ENCODE measurements at places on chromosomes 16 and 17.
A peak's percentile ranks its signal among the peaks of the same experiment; 100 is the strongest.

- no peak for DNase-seq
Measured at GRCh38 chr16:68351991-68352431, 41.2 kb downstream of the PRMT7 start.

DNA sequence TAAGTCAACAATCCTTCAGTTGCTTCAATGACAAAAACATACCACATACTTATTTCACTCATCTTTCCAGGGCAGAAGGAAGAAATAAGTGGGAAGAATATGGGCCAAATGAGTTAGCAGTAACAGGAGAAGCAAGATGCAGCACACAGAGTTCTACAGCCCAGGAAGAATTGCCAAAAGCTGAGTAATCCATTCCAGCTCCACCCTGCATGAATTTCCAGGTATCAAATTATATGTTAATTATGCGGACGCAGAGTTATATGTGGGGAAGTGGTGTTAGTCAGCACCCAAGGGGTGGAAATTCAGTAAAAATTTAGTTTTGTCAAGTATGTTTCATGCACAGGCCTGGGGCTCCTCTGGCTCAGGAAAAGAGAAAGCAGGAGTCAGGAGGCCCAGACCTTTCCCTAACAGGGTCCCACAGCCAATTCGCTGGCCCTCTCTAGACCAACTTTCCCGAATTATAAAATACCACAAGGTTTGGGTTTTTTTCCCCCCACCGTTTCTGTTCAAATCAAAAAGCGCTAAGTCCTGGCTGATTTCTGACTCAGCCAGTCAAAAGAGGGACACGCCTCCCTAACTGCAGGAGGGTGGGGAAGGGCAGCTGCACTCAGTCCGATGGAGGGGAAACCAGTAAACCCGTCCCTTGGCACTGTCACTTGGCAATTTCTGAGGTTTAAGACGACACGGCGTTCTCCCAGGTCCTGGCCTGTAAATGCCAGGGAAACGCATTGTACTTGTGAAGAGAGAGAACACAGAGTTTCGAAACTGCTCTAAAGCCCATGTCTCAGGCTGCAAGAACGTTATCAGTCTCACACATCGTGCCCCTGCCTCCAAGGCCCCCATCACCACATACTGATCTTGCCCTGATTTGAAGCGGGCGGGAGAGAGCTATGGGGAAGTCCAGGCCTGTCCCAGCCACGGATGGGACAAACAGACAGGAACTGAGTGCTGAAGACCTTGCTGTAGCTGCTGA, 58.1 kb downstream of the ZFHX3 start:
- DNase-seq: no peak

- no peak for DNase-seq
Measured at GRCh38 chr16:68764862-68765261, 27.8 kb downstream of the CDH1 start.

- peak; percentile 20 for DNase-seq
Measured at GRCh38 chr16:67428146-67428731, 2.7 kb upstream of the HSD11B2 start.

DNA sequence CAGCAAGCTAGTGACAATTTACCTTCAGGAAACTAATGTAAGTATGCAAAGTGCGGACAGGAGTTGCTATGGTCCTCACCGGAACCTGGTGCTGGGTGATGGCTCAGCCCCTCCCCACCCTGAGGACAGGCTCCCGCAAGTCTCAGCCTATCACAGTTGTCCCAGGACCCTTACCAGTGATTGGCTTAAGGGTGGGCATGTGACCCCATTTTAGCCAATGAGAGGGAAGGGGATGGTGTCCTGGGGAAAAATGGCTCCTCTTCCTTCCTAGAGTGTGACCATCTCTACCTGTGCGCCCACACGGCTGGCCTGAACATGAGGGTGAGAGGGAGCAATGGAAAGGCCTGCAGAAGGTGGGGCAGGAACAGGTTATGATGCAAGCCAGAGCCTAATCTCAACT, 80.4 kb downstream of the C16orf78 start:
- no peak for DNase-seq

DNA sequence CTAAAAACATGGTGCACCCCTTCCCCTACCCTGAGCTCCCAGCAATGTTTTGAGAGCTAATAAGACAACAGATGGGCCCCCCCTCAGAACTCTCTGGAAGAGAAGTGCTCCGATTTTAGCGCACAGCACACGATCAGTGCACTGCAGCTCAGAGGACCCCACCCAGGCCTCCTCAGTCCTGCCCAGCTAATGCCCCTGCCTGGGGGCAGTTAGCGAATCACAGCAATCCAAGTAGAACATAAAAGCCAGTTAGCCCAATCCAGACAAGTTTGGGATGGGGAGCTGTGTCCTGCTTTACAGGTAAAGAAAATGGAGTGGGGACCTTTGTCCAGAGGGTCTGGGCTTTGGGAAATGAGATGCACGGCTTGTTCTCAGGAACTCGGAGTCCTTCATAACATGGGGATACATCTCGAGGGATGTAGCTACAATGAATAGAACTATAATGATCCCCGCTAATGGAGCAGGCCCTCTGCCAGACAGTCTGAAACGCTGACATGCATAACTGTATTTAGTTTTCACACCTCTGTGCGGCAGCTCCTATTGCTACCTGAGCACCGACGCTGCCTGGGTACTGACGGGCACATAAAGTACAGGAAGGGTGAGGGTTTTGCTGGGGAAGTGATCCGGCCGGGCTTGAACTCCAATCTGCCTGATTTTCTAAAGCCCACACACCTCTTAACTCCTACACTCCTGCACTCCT, 29.7 kb upstream of the CDC42EP4 start:
- DNase-seq: no peak

DNA sequence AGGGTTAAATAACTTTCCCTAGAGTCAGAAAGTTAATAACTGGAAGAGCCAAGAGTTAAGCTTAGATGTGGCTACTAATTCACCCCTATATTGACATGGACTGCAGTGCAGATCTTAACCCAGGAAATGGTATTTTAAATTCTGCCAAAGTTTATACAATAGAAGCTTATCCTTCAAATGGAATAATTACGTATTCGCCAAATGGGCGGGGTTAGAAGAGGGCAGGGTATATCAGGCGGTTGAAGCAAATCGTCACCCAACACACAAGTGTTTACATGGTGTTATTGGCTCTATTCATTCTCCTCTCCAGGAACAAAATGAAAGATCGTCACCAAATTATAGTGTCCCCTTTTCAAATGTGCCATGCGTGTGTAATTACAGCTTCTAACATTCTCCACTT, 182.7 kb downstream of the PRKCB start:
- DNase-seq: no peak

DNA sequence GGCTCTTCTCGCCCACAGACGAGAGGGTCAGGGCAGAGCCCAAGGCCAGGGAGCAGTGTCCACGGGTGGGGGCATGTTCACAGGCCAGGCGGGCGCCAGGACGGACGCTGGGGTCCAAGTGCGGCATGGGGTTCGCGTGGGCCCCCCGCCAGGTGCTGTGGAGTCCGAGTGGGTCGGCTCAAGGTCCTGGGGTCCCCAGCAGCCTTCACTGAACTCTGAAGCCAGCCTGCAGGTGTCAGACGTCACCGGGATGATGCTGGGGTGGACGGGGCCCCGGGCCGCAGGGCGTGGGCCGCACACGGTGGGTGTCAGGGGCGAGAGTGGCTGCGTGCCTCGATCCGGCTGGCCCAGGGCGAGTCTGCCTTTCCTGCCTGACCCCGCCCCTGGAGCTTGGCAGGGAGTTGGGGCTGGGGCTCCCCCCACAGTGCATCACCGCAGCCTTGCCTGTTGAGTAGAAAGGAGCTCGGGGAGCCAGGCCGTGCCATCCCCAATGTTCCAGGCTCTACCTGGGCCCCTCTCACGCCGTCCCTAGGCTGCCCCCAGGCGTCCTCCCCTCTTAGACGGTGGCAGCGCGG, 19.0 kb downstream of the CACNA1H start:
- DNase-seq: no peak

- peak; percentile 9 for DNase-seq
Measured at GRCh38 chr16:22898874-22899348, 84.9 kb downstream of the HS3ST2 start.

GRCh38 chr16:7321661-7322060, 11.0 kb upstream of the RBFOX1 start:
- no peak for DNase-seq

DNA sequence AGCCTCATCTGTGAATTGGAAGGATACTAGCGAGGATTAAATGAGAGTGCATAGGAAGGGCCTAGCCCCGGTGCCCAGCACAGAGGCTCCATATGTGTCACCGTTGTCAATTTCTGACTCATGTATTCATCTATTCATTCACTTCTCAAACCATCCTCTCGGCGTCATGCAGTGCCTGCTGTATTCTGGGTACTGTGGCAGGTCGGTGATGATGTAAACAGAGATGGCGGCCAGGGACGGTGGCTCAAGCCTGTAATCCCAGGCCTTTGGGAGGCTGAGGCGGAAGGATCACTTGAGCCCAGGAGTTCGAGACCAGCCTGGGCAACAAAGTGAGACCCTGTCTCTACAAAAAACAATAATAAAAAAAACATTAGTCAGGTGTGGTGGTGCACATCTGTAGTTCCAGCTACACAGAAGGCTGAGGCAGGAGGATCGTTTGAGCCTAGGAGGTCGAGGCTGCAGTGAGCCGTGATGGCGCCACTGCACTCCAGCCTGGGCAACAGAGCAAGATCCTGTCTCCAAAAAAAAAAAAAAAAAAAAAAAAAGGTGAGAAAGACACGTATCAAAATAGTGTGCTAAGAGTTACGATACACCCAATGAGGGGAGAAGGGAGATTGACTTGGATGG, 4.3 kb upstream of the PPP1R1B start:
- DNase-seq: peak; percentile 14

GRCh38 chr17:30300818-30301217, 9.1 kb upstream of the BLMH start:
- no peak for DNase-seq

DNA sequence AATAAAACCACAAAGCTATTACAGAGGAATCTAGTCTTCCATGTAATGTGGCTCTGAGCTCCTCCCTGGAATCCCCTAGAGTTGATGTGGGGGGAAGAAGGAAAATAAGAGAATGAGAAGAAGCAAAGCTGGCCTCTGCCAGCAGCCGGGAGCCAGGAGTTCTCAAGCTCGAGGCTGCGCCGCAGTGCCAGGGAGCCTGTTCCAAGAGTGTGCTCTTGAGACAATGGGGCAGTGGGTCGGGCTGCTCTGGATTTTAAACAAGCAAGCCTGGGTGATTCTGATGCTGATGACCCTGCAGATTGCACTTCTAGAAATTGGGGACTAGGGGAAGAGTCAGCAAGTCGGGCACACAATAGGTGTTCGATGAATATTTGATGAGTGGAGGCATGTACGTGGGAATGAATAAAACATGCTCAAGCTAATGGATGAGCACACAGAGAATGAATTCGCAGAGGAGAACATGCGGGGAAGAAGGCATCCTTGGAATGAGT, 119.9 kb downstream of the CMIP start:
- no peak for DNase-seq

DNA sequence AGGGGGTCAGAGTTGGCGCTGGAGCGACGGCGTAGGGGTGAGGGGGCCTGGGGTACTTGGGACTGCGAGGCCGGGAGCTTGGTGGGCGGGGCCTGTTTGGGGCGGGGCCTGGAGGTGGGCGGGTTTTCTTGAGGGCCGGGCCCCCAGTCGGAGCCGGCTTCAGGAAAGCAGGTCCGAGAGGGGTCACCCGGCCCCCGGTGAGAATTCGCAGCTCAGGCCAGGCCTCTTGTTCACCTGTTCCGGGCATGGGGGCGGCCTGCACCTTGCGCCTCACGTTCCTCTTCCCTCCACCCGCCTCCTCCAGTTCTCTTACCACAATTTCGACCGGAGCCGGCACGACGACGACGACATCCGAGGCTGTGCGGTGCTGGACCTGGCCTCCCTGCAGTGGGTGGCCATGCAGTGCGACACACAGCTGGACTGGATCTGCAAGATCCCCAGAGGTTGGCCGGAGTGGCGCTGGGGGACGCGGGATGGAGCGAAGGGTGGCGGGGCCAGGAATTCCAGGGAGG, 52.5 kb downstream of the MRC2 start:
- DNase-seq: no peak

Data from CD8-positive, alpha-beta memory T cell (primary cell).